NCI-H69 (cell line): ENCODE measurements at places on chromosomes 6 and 20.

- no peak for DNase-seq
Measured at GRCh38 chr20:61588411-61589385, 336.6 kb downstream of the CDH4 start.

DNA sequence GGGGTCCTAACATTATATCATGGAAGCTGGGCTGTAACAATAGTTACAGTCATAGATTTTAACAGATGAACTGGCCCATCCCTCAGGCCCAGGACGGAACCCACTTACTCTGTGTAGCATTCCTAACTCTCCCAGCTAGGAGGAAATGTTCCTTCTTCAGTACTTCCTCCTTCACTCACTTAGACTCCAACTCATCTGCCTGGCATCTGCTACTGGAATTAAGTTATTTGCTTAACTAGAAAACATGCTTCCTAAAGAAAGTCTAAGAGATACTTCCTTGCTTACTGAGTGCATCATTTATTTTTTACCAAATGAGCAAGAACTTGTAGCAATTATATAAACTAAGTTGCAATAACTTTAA, 20.5 kb downstream of the GCLC start:
- DNase-seq = peak; percentile 18

DNA sequence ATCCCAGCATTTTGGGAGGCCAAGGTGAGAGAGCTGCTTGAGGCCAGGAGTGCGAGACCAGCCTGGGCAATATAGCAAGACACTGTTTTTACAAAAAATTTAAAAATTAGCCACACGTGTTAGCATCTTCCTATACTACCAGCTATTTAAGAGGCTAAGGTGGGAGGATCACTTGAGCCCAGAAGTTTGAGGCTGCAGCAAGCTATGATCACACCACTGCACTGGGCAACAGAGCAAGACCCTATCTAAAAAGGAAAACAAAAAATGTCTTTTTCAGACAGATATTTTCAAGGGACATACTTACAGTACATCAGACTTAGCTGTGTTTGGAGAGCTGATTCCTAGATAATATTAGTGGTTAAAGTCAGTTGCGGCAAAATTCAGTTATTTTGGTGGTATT, 72.9 kb upstream of the XRN2 start:
- no peak for DNase-seq

- peak; percentile 55 for DNase-seq
Measured at GRCh38 chr20:53141201-53142050, 169.3 kb downstream of the TSHZ2 start.

DNA sequence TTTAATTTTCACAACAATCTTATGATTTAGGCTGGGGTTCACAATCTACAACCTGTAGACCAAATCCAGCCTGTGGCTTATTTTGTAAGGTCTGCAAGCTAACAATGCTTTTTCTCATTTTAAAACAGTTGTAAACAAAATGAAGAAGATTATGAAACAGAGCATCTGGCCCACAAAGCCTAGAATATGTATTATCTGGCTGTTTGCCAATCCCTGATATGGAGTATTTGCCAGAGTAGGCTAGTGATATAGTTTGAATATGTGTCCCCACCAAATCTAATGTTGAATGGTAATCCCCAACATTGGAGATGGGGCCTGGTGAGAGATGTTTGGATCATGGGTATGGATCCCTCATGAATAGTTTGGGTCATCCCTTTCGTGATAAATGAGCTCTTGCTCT, 201.8 kb downstream of the DHX35 start:
- no peak for DNase-seq

- no peak for DNase-seq
Measured at GRCh38 chr20:9408422-9409300, 105.7 kb upstream of the LAMP5 start.

GRCh38 chr20:45727044-45727443, 4.9 kb downstream of the SPINT4 start:
- no peak for DNase-seq

DNA sequence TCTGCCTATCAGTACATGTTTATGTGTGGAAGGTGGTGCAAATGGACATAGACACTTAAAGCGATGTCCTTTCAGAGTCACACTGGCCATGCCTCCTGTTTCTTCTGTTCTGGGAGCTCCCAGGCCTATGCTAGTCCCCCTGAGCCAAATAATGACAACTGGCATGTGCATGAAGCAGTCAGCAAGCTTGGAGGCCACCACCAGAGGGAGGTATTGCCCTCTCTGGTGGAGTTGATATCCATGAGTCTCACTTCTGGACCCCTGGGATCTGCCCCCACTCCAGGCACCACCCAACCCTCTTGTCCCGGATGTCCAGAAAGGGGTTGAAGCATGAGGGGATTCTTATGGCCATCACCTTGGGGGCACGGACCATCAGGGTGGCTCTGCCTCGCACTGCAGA, 172.2 kb downstream of the AIG1 start:
- DNase-seq = peak; percentile 84

- no peak for DNase-seq
Measured at GRCh38 chr6:43231735-43232450, 2.6 kb upstream of the DNPH1 start.

GRCh38 chr20:44784688-44785087, 25.7 kb downstream of the RIMS4 start:
- DNase-seq = no peak

DNA sequence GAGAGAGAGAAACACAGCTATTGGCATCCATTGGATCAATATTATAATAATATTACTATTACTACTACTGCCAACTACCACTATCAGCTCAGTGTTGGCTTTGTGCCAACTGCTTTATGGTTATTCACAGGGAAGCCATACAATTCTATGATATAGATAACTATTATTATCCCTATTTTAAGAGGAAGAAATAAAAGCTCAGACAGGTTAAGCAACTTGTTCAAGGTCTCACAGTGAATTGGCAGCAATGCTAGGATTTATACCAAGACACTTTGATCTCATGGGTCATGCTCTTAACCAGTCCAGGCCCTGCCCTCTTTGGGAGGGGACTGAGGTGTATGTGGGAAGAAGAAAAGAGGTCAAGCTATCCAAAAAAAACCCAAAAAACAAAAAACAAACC, 82.0 kb upstream of the TRAF3IP2 start:
- DNase-seq = peak; percentile 27

DNA sequence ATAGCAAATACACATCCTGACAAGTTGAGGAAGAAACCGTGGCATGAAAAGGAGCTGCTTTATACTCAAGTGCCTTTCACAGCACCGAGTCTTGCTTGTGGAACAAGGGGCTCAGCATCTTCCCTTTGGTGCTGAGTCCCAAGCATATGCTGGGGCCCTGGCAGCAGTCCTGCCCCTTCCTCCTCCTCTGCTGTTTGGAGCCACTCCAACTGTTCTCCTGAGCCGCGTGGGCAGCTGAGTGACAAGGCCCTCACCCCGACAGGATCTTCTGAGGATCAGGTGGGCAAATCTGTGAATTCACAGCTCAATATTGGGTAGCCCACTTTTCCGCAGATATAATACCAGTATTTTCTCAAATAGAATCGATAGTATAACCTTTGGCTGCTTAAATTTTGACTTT, 24.7 kb downstream of the DACT2 start:
- DNase-seq = no peak

DNA sequence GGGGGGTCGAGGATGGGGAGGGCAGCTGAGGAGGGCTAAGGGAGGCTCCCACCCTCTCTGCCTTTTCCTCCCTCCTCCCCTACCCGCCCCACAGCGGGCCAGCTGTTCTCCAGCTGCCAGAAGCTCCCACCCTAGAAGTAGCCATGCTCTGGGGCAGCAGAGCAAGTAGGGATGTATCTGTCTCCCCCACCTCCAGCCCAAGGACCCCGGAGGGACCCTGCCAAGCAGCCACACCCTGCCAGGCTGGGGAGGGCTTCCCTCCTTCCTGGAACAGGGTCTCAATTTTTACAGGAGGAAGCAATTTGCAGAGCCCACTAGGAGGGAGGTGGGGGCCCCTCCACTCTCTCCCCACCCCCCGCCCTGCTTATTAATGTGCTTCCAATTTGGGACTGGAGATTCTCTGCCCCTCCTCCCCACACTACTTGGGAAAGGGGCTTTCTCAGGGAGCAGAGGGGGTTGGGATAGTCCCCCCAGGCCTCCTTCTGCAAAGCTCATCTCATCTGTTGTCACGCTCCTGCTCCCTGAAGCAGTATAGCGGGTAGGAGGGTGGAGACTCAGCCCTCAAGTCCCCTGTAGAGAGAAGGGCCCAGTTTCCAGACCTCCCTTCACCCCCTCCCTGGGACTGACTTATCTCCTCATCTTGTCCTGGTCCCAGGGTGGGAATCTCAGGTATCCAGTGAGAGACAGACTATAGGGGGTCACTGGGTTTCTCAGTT, 4.5 kb downstream of the TEAD3 start:
- DNase-seq = no peak

- no peak for DNase-seq
Measured at GRCh38 chr6:14348389-14348788, 230.8 kb downstream of the CD83 start.

- DNase-seq = peak; percentile 84
Measured at GRCh38 chr6:52994031-52994838, 849 bp downstream of the GSTA4 start.

- peak; percentile 80 for DNase-seq
Measured at GRCh38 chr6:7243179-7243981, 69.6 kb downstream of the SSR1 start.

- DNase-seq = no peak
Measured at GRCh38 chr20:16147916-16148315, 425.3 kb downstream of the KIF16B start.

DNA sequence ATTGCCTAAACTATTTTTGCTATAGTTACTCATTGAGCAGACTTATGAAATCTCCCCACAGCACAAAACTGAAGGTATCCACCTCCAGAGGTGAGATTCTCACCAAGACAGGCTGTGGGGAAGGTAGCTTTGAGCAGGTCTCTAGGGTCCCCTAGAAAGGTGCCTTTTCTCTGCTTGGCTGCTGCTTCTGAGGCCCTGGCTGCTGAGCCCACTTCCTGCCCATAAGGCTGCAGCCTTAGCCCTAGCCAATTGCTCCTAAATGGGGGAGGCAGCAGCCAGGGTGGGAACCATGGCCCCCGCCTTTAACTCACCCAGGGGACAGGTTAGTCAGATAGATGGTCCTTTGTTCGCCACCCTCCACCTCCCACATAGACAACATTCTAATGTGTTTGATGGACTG, 3.6 kb downstream of the NT5E start:
- no peak for DNase-seq

GRCh38 chr20:53033176-53033575, 61.0 kb downstream of the TSHZ2 start:
- DNase-seq = no peak

GRCh38 chr6:13538084-13538483, 36.3 kb upstream of the SIRT5 start:
- peak; percentile 68 for DNase-seq

DNA sequence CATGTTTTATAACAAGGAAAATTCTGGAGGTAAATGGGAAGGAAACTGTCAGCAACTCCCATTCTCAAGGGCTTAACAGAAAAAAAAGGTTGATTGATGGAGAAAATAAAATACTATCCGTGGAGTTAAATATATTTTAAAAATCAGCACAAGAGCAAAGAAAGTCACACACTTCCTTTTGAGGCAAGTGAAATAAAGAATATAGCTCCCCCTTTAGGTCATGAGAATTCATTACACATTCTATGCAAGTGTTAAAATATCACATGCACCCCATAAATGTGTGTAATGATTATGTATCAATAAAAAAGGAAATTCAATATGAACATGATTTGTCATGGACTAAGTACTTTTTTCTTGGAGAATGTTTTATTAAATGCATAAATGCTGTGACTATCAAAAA, 349.2 kb downstream of the TPBG start:
- DNase-seq = peak; percentile 63

GRCh38 chr6:125123468-125124048, 30.0 kb upstream of the TPD52L1 start:
- peak; percentile 56 for DNase-seq

GRCh38 chr6:82987951-82988350, 77.7 kb downstream of the UBE3D start:
- no peak for DNase-seq

- peak; percentile 78 for DNase-seq
Measured at GRCh38 chr6:109296971-109297372, 85.3 kb downstream of the CD164 start.

- DNase-seq = no peak
Measured at GRCh38 chr6:107813555-107814194, 10.4 kb downstream of the SCML4 start.

DNA sequence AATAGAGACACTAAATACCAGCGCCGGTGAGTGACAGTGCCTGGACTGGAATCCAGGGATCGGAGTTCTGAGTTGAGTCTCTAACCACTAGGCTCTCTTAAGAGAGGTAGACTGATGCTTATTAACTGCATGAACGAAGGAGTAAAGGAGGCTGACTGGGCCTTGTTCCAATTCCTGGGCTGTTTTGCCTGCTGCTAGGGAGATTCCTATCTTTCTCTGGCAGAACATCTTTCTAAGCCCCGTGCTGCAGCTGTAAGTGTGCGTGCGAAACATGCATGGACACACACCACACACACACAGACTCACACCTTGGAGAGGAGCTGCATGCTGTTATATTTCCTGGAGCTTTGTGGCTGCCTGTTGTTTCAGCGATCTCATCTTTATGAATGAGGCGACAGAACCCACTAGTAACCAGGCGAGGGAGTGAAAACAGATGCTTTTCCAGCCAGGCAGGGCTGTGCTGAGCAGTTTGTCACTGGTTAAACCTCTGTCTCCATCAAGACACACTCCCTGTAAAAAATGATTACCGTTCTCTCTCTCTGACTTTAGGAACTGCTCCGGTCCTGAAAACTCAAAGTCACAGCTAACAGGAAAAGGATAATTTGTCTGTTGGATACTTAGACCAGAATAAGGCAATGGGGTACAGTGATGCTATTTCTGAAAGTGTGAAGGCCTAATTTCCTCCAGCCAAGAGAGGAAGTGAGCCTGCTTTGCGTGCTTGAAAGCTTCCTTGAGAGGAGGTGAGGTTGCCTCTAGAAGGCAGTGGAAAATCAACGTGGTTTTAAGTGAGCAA, 157.4 kb upstream of the ZNF217 start:
- DNase-seq = no peak

- peak; percentile 51 for DNase-seq
Measured at GRCh38 chr6:87723170-87724078, 21.4 kb upstream of the AKIRIN2 start.

DNA sequence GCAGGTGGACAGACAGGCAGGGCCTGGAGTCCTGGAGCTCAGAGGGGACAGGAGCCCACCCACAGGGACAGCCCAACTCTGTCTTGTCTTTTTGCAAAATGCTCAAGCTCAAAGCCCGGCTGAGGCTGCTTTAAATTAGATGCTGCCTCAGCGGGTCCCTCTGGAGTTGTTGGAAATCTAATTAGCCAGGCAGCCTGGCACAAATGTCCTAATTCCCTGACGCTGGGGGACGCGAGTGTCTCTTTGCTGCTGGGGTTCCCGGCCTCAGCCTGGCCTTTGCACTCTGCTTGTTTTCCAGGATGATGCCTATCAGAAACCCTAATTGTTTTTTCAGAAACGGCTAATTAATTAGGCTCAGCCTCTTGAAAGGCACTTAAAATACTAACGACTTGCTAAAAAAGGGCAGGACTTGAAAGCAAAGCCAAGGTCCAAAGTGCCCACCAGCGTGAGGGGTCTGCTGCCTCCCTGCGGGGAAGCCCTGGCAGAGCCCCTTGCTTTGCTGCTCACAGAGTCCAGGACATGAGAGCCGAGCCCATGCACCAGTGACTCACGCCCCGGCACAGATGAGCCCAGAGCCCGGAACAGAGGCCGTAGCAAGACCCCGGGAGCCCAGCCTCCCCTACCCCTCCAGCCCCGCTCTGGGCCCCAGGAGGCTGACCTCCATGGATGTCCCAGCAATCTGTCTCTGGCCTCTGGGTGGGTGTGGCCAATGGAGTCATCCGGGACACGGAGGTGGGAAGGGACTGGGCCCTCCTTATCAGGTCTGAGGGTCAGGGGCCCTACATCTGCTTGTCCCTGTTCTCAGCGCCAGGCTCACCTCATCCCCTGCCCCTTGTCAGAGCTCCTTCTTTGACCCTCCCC, 46.0 kb upstream of the BHLHE23 start:
- DNase-seq = no peak
